Left hindlimb (tissue), 1 donor: ENCODE measurements at places on chromosomes 11 and 22.

DNA sequence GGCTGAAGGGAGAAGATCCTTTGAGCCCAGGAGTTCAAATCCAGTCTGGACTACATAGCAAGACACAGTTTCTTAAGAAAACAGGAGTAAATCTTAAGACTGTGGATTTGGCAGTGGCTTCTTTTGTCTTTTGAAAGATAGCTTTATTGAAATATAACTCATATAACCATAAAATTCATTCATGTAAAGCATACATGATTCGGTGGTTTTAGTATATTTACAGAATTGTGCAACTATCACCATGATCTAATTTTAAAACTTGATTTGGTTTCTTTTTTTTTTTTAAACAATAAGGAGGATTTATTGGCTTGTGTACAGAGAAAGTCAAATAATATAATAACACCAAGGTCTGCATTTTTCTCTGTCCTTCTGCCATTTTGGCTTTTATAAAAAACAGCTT is 23.1 kb upstream of the PSMA1 start:
- no peak for DNase-seq

GRCh38 chr11:9039198-9039597 is 35.4 kb upstream of the NRIP3 start:
- no peak for DNase-seq

- DNase-seq, result no peak
Measured at GRCh38 chr22:22406445-22407027, 102.0 kb downstream of the ZNF280B start.

DNA sequence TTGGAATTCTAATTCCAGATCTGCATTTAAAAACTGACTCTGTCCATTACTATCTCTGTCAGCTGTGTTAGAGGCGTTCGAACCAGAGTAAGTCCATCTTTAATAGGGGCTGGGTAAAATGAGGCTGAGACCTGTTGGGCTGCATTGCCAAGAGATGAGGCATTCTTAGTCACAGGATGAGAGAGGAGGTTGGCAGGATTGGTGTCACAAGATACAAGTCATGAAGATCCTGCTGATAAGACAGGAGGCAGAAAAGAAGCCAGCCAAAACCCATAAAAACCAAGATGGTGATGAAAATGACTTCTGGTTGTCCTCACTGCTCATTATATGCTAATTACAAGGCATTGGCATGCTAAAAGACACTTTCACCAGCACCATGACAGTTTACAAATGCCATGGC is 356.3 kb upstream of the ISX start:
- DNase-seq, result no peak

- DNase-seq, result no peak
Measured at GRCh38 chr11:75162954-75163353, 12.0 kb downstream of the SLCO2B1 start.

DNA sequence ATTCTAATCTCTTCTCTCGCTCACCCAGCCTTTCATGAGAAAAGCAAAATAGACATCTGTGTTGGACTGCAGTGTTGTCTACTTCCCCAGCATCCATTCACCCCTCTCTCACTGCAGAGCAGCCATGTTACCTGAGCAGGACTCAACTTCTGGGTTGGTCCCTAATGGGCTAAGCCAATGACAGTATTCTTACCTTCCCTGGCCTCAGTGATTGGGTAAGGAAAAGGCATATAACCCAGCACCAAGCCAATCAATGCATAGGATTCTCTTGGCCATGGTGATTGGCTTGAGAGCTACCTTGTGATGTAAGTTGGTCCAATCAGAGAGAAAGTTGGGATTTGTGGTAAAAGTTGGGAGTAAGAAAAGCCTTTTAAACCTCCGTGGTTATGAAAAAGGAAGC is 99.8 kb upstream of the NECTIN1 start:
- DNase-seq, result no peak

- DNase-seq, result no peak
Measured at GRCh38 chr11:122786896-122787295, 51.4 kb upstream of the CRTAM start.

DNA sequence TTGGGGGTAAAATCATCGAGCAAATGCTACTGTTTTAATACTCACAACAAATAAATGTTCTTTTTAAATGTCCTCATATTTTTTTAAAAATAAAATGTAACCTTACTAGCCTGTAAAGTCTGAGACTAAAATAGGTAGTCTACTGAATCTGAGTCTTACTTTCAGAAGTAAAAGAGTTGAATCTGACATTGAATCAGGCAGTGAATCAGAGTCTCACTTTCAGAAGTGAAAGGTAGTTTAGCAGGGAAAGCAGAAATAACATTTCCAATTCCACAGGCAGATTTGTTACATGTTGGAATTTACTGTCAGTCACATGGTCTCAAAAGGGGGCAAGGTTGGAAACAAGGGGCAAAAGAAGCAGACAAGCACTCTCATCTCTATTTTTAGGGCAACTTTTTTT is 143.0 kb downstream of the ELP4 start:
- no peak for DNase-seq

GRCh38 chr22:19591568-19591967 is 67.4 kb upstream of the CLDN5 start:
- no peak for DNase-seq

DNA sequence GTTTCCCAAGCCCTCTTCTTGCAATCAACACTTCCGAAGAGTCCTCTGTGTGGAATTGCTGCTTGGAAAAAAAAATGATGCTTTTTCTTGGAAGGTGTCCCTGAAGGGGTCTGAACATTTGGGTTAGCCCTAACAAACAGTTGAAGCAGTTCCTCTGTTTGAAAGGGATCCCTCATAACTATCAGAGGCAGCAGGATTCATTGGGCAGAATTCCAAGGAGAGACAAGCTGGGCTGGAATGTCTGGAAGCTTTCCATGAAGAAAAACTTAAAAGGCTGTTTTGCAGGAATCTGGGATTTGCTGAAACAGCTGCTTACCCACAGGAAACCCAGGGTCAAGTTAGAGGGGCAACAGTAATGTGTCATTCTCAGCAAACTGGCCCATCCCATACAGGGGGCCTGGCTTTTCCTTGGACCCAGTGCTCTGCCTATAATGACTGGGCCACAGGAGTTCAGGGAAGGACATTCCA is 3.1 kb downstream of the CSNK2A3 start:
- DNase-seq, result peak; percentile 75

GRCh38 chr11:2813141-2813908 is 72.2 kb downstream of the CDKN1C start:
- no peak for DNase-seq

DNA sequence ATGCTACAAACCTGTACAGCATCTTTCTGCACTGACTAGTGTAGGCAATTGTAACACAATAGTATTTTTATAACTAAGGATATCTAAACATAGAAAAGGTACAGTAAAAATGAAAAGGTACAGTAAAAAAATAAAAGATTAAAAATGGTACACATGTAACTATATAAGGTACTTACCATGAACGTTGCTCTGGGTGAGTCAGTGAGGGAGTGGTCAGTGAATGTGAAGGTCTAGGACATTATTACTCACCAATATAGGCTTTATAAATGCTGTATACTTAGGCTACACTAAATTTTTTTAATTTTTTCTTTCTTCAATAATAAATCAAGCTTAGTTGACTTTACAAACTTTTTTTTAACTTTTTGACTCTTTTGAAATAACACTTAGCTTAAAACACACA is 59.9 kb downstream of the EIF3M start:
- DNase-seq, result no peak

DNA sequence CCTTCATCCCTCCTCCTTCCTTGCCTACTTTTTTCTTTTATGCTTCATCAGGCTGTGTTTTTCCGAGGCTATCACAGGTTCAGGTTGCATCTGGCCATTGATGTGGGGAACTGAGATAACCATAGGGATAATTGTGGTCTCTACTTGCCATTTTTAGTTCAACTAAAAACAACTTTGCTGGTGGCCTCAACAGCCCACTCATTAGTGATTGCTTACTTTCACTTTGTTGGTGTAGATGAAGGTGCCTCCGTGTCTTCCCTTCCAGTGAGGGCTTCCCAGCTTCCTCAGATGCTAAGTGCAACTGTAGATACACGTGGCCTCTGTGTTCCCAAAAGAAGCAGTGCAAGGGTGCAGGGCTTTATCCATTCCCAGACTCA is 35.0 kb downstream of the KCNJ1 start:
- DNase-seq, result no peak

GRCh38 chr22:36286096-36286957 is 33.4 kb downstream of the APOL1 start:
- DNase-seq, result peak; percentile 80

- DNase-seq, result no peak
Measured at GRCh38 chr22:18976197-18976751, 40.2 kb upstream of the PRODH start.

DNA sequence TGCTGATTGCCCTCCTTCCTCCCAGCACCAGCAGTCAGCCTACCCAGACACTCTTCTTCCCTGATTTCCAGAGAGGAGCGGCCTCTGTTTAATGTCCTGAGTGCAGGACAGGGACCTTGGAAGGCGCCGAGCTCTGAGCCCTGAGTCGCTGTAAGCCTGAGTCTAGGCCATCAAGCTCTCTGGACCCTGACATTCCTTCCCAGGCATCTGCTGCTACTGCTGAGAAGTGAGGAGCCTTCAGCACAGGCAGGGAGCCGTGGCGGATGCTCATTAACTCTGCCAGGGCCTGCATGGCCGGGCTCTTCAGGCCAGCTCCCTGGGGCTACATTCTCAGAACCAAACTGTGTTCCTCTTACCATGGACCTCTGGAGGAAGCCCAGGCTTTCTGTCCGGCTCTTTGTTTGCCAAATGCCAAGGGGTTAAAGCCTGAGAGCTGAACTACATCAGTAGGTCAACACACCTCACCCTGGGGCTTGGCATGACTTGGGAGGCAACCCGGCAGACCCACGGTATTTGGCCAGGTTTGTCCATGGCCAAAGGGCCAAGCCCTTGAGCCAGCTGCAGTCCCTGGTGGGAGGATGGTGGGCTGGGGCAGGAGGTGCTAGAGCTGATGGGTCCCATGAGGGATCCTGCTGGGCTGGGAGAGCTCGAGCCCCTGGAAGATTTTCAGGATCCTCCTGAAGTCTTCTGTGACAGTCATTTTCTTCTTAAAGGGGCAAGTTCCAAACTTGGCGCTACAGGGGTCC is 721.4 kb downstream of the BRD1 start:
- no peak for DNase-seq
